ENCODE measurements at places on chromosomes 7 and 10. TPM values are rescaled to one million over a fixed set of nuclear protein-coding genes. Genes with fewer than 3 reads are reported as not detected.

SPDYE1 gene
- not detected for total RNA-seq

ZNF138 gene
- 3.7 TPM for total RNA-seq

AQP1 gene
- not detected for total RNA-seq

EN2 gene
- total RNA-seq: not detected

PRLHR gene
- total RNA-seq: not detected

TRIM74 gene
- not detected for total RNA-seq

OPALIN gene
- not detected for total RNA-seq

FAM180A gene
- not detected for total RNA-seq

HOXA2 gene
- total RNA-seq: not detected

VPS26A gene
- 27.2 TPM for total RNA-seq

SPDYE9 gene
- not detected for total RNA-seq

ZNF716 gene
- total RNA-seq: not detected

PDE6C gene
- not detected for total RNA-seq

NPSR1 gene
- not detected for total RNA-seq
